NCI-H1092 treated with DMSO at 0.1 percent for 48 hours (cell line): ENCODE measurements at places on chromosomes 5 and 9.

GRCh38 chr5:3517348-3517747, 78.3 kb upstream of the IRX1 start:
- DNase-seq = no peak

- DNase-seq = no peak
These were observed 34.4 kb downstream of the ZNF366 start for GRCh38 chr5:72472666-72473422.

GRCh38 chr9:38207247-38207778, 138.3 kb upstream of the SHB start:
- DNase-seq = no peak

DNA sequence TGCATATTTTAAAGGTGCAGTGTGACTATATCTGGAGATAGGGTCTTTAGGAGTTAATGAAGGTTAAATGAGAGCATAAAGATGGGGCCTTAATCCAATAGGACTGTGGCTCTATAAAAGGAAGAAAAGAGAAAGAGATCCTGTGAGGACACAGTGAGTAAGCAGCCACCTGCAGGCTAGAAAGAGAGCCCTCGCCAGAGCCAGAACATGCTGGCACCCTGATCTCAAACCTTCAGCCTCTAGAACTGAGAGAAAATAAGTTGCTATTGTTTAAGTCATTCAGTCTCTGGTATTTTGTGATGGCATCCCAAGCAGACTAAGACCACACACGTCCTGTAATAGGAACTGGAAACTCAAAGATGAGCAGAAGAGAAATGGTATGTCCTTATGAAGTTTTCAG, 41.0 kb downstream of the RNF180 start:
- DNase-seq = no peak

- no peak for DNase-seq
These were observed 2.9 kb upstream of the CSF2 start for GRCh38 chr5:132070460-132071337.

DNA sequence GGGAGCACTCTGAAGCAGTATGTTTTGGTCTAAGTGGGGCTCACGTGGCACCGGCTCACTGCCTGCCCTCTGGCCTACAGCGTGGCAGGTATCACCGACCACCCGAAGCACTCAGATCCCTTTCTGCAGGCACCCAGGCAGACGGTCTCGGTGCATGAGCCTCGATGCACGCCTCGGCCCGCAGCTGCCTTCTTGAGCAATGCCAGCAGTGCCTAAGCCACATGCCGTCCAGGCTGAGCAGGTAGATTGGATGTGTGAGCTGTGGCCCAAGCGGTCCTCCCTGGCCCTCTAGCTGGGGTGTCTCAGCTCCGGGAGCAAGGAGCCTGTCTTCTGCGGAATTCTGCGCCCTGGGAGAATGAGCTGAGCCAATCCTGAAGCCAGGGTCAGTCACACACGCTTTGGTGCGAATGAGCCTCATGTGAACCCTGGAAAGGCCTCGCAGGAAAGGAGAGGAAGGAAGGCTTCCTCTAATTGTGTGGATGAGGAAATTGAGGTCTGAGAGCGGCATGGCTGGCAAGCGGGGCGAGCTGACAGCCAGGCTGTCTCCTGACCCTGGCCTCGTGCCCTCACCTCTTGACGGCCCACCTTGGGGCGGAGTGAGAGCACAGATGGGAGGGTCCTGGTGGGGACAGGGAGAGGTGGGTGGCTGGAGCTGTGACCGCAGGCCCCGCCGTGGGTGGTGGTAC, 14.4 kb downstream of the RXRA start:
- DNase-seq = no peak

- no peak for DNase-seq
These were observed 111.7 kb downstream of the ESM1 start for GRCh38 chr5:54873691-54874090.

DNA sequence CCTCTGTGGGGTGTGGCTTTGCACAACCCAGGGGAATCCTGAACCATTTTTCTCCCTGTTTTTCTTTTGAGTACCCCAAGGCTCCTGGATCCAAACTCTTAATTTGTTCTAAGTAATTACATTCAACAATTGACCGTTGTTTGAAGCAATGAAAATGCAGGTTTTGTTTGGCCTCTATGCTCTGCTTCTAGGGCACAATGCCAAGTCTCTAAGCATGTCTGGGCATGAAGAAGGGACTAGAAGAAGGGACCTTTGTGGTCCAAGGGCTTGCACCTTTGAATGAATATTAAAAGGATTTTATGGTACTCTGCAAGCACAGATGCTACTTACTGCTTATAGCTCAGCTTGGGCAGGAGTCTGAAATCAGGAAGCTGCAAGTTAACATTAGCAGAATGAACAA, 6.6 kb upstream of the ENC1 start:
- no peak for DNase-seq

DNA sequence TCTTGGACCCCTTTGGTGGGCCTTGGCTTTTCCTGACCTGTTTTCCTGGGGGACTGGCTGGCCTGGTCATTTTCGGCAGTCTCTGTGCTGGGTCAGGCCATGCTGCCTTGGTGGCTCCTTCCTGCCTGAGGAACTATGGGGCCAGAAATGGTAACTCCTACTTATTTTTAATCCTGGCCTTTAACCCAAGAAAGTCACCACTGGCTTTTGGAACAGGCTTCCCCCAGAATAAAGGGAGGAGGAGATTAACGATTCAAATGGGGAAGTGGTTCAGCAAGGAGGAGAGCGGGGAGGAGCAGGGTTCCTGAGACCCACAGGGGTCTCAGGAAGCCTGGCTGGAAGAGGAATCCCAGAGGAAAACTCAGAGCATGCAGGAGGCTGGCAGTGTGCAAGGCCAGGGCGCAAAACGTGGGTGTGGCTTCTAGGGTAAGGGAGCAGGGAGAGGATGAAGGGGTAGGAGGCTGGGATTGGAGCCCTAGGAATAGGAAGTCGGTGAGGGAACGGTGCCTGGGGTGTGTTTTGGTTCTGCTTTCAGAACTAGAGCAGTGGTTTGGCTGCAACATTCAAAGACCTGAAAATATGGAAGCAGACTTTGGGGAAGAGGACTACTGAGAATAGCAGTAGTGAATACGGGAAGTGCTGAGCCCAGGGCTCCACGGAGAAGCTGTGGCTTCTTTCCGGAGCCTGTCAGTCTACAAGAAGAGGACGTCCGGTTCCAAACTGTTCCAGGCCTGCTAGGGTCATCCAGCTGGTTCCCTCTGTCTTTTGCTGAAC, 271.1 kb upstream of the KLF4 start:
- no peak for DNase-seq

GRCh38 chr5:17143335-17143734, 74.1 kb upstream of the BASP1 start:
- DNase-seq = no peak

DNA sequence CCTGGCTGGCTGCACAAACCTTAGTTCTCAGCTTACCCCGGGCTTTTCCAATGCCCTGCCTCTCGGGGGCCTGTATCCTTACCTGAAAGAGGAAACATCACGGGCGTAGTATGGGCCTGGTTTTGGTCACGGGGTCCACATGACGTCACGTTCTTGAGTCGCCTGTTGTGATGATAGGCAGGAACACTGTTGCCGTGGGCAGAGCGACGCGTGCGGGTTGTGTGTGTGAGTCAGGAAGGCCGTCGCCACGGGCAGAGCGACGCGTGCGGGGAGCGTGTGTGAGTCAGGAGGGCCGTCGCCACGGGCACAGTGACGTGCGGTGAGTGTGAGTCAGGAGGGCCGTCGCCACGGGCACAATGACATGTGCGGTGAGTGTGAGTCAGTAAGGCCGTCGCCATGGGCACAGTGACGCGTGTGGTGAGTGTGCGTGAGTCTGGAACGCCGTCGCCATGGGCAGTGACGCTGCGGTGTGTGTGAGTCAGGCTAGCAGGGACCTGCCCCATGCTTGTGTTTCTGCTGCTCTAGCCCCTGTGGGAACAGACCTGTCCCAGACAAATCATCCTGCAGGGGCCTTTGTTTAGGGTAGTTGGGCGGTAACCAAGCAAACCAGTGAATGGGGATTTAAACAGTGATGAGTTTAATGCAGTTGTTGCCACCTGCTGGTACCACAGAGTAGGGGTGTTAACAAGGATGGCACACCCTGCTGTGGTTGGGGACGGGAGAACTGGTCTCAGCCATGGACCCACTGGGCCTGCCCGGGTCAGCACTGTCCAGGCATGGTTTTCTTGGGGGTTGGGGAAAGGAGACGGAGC, 19.8 kb downstream of the TRIP13 start:
- no peak for DNase-seq

- DNase-seq = peak; percentile 3
These were observed 19.4 kb upstream of the RNF130 start for GRCh38 chr5:180090769-180091546.

- no peak for DNase-seq
These were observed 2.0 kb downstream of the S100Z start for GRCh38 chr5:76851728-76852369.

DNA sequence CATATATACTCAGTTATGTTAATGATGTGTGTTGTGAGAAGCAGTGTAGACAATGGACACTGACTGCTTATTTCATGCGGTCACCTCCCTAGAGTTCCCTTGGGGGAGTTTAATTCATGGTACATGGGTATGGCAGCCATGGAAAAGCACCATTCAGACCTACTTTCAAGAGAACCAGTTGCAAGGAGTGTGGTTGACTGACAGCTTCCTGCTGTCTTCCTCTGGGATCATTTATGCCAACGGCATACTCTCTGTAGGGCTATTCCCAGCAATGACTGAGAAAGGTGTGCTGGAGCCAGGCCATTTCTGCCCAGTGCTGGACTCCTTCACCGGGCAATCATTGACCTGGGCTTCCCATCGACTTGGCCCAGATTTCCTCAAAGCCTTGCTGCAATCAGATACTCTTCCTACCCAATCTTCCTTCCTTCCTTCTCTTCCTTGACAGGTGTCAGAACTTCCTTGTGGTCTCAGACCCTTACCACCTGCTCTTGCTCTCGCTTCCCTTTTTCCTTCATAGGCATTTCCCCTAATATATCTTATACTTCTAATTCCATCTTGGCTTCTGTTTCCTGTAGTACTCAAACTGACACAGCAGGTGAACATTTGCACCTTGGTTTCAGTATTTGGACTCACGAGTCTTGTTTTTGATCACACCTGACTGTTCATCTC, 3.4 kb upstream of the CLINT1 start:
- DNase-seq = no peak

DNA sequence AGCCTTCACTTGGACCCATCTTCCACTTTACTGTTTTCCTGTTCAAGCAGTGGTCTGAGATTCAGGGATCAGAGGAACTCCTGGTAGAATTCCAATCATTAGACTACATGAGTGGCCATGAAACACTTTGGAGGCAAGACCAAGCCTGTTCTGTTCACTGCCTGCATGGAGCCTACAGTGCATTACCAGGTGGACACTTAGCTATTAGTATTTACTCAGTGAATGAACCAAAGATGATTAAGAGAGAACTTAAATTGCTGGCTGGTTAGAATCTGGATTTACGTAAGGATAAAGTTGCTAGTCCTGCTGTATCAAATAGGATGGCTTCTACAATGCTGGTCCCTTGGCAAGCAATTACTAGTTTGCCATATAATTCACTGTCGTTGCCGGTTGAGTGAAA, 245.5 kb downstream of the ARRDC3 start:
- DNase-seq = no peak

DNA sequence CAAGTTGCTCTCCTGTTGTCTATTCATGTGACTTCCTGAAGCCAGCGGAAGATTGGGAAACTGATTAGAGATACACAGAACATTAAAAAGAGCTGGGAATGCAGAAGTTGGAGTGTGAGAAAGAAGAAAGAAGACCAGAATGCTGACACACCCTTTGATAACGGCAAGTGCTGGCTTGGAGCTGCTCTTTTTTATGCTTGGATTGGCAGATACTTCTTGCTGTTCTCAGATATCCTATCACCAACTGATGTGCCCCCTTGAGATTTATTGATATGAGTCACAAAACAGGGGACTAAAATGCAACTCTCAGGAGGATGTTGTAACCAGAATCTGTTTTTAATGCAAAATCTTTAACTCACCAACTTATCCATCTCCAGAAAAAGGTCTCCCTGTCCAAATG, 56.0 kb upstream of the ASTN2 start:
- no peak for DNase-seq

- no peak for DNase-seq
These were observed 647.3 kb downstream of the BRINP1 start for GRCh38 chr9:118721923-118722322.

- no peak for DNase-seq
These were observed 656 bp downstream of the CEP78 start for GRCh38 chr9:78236551-78236910.

GRCh38 chr9:136385015-136385414, 11.5 kb upstream of the CARD9 start:
- no peak for DNase-seq

- DNase-seq = no peak
These were observed 133.4 kb upstream of the CDH9 start for GRCh38 chr5:27171761-27172261.

DNA sequence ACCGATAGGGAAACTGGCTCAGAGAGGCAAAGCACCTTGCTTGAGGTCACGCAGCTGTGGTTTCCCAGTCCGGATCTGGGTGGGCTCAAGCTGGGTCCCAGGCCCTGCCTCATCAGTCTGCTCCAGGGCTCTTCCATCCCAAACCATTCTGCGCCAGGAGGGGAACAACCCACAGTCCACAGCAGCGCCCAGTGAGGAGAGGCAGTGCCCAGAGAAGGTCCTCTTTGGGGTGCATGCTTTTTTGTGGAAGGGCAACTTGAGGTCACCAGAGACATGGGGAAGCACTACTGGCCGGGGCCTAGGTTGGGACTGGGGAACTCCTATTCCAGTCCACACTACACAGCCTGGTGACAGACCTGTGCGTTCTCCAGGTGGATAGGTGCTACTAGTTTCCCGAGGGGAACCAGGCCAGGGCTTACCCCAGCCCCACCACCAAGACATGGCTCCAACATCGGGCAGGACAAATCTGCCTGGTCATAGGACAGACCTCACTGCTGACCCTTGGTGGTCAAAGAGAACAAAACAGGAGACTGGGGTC, 62.5 kb upstream of the RNF130 start:
- no peak for DNase-seq

DNA sequence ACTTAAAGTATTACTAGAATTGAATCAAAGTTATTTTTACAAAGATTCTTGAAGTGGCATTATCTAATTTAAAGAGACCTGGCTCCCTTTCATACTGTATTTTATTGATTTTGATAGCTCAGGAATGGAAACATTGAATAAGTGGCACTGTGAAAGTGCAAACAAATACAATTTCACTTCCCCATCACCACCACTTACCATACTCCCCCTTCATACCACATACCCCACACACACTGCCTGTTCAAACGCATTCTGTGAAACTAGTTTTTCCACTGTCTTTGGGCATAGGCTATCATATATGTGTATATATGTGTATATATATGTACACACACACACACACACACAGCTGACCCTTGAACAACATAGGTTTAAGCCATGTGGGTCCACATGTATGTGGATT, 62.1 kb upstream of the ATG10 start:
- DNase-seq = no peak

- no peak for DNase-seq
These were observed 3.4 kb downstream of the IL4 start for GRCh38 chr5:132677191-132677590.

DNA sequence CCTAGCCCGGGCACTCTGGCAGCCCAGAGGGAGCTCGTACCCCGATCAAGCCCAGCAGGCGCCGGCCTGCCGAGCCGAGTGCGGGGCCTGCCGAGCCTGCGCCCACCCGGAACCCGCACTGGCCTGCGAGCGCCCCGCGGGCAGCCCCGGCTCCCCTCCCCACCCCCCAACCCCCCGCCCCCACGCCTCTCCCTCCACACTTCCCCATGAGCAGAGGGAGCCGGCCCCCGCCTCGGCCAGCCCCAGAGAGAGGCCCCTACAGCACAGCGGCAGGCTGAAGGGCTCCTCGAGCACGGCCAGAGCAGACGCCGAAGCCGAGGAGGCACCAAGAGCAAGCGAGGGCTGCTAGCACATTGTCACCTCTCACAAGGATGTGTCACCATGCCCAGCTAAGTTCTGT, 36.2 kb upstream of the CCDC180 start:
- DNase-seq = no peak
